ENCODE measurements at places on chromosomes 4 and X. TPM values are rescaled to one million over a fixed set of nuclear protein-coding genes. Genes with fewer than 3 reads are reported as not detected.

The WDR17 gene
- 1.0 TPM for total RNA-seq

The RASSF6 gene
- total RNA-seq: not detected

The SPANXN3 gene
- total RNA-seq: not detected

The CEP135 gene
- total RNA-seq: 16.1 TPM

The CLDN34 gene
- total RNA-seq: not detected

The JAKMIP1 gene
- 12.7 TPM for total RNA-seq

The COX7B2 gene
- total RNA-seq: not detected

The GAGE12E gene
- total RNA-seq: not detected

The ADRA2C gene
- total RNA-seq: not detected

The CYLC1 gene
- not detected for total RNA-seq

The NPY1R gene
- not detected for total RNA-seq

DNA sequence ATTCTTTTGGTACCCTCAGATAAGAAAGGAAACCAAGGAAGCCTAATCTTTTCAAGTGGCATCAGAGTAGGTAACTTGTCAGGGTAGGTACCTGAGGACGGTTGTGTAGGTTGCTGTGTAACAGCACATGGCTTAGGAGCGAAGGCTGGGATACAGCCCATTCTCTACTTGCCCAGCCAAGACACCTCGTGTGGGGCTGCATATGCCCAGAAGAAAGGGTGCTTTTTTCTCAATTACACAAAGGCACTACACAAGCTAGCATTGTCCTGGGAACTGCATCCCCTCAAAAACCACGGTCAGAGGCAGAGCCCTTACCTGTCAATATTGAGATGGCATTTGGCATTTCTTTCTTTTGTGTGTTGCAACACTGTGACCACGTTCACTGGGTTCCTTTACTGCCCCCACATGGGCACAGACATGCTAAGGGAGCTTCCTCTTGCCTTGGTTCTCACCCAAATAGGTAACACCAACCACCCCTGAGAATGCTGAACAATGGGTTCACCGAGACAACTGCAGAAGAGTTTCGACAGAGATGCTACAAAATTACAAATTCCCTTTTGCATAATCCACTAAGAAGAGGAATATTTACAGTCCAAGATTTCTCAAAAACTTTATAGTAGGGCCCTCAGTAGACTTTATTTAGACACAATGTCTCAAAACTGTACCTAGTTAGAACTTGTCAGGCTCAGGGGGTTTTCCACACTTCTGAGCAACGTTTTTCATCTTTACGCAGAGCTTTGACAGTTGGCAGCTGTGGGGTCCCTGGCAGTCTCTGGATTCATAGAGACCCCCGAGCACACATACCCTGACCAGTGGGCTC, 35.8 kb upstream of the TNIP3 start:
- peak; percentile 73 for DNase-seq

- DNase-seq: no peak
These were observed 71.1 kb upstream of the ZCCHC13 start for GRCh38 chrX:74232859-74233258.

DNA sequence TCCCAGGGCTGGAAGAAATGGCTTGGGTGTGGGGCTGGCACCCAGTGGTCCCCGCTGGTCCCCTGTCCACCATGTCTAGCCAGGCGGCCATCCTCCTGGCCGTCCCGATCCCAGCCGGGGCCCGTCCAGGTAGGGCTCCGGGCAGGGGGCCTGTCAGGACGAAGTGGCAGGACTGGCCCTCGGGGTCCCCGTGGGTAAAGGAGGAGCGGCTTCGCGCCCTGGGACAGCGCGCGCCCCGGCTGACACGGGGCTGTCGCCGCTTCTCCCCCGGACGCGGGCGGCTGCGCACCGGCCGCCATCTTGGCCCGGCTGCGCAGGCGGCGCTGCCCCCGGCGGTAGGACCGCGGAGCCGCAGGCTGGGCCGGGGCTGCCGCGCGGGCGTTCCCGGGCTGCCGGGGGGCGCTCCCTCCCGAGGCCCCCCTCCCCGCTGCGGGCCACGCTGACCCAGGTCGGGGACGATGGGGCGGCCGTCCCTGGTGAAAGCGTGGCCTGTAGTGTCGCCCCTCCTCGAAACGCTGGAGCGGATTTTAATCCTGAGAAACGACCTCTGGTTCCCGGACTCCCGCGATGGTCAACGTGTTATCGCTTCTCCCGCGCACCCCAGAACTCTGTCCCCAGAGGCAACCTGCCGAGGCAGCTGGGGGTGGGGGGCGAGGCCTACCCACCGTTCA, 60.4 kb upstream of the BCOR start:
- DNase-seq: peak; percentile 47

DNA sequence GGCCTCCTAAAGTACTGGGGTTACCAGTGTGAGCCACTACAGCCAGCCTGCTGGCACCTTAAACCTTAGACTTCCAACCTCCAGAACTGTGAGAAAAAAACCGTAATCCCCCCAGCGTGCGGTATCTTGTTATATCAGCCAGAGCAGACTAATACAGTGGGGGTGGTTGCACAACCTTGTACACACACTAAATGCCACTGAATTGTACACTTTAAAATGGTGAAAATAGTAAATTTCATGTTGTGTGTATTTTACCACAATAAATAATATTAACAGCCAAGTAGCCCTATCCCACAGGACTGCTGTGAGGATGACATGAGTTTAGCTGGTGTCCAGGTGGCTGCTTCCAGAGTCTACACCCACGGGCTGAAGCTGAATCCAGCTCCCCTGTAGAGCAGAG, 38.8 kb downstream of the ZBTB49 start:
- no peak for DNase-seq

DNA sequence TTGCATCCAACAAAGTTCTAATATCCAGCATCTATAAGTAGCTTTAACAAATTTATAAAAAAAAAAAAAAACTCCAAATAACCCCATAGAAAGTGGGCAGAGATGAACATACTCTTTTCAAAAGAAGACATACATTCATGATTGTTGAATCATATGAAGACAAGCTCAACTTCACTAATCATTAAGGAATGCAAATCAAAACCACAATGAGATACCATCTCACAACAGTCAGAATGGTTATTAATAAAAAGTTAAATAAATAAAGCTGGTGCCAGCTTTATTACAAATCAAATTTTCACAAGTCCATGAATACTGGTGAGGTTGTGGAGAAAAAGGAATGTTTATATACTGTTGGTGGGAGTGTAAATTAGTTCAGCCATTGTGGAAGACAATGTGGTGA, 592.0 kb downstream of the IQCM start:
- no peak for DNase-seq

DNA sequence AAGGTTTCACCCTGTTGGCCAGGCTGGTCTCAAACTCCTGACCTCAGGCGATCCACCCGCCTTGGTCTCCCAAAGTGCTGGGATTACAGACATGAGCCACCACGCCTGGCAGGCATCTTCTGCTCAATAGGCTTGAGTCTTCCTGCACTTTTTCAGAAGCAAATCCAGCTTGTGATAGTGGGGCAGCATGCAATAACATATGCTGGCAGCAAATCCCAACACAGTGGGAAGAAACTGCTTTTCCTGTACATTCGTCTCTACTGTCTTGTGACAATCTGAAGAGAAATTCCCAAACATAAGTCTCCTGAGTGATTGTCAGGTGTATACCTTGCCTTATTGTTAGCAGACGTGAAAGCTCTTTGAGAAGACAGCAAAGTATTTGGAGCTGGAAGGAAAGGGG, 145.7 kb downstream of the PALLD start:
- no peak for DNase-seq

DNA sequence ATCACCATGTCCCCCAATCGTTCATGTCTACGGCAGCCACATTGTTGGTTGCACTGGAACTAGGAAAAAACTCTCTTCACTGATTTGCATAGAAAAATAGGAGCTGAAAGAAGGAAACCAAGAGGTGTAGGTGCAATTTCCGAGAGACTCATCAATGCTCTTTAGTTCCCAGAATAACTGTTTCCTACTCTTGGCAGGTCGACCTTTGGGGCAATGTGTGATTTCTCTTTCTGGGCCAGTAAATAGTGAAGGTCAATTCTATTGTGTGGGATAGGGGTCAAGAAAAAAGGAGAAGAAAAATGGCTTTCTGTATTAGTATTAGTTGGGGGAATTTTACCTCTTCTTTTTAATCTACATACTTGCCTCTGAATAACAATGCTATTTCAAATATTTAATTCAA, 55.9 kb upstream of the PDE5A start:
- DNase-seq: no peak

GRCh38 chrX:57900975-57901374, 9.3 kb downstream of the ZXDA start:
- no peak for DNase-seq

- DNase-seq: no peak
These were observed 113.1 kb downstream of the SHROOM4 start for GRCh38 chrX:50700921-50701320.

- no peak for DNase-seq
These were observed 147.3 kb downstream of the GRIA3 start for GRCh38 chrX:123331349-123331748.

DNA sequence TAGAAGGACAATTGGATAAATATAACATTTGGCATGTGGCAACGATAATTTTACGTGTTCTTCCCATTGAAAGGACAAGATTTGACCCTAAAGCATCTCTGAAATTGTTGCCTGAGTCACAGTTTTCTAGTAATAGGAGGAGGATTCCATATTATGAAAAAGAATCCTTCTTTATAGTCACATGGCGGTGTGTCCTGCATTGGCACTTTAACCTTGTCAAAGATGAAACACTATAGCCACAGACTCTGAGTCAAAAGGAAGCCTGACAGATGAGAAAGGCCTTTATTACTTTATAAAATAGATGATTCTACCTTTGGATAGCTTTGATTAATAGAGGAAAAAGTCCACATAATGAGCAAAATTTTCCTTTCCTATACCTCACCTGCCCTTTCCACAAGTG, 11.5 kb downstream of the LNX1 start:
- DNase-seq: no peak

- no peak for DNase-seq
These were observed 9.9 kb downstream of the APBB2 start for GRCh38 chr4:41204400-41204978.

DNA sequence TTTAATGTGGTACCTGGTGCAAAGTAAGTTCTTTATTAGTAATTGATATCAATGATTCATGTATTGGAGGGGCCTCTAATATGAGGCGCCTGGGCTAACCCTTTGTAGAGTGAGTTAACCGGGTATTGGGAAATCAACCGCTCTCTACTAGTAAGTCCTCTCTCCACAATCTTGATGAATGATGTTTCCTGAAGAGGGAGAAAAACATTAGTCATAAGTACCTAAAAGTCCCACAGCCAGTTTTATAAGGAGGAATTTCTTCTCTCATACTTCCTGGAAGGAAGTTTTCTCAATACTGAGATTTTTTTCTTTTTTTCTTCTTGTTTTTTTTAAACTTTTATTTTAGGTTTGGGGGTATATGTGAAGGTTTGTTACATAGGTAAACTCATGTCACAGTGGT, 62.3 kb downstream of the AGTR2 start:
- DNase-seq: no peak

DNA sequence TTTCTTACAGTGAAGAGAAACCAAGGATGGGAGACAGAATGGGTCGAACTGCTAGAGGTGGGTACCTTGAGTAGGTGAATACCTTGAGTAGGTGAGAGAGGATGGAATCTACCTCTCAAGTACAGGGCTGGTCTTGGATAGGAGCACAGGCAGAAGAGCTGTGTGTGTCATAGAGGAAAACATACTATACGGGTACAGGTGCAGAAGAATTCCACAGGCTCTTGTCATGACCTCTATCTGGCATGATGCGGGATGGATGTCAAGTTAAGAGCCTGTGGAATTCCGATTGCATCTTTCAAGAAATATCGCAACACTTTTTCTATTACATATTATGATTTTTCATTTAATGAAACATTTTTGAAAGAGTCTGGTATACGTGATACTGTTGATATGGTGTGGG, 18.0 kb upstream of the OCIAD1 start:
- no peak for DNase-seq

DNA sequence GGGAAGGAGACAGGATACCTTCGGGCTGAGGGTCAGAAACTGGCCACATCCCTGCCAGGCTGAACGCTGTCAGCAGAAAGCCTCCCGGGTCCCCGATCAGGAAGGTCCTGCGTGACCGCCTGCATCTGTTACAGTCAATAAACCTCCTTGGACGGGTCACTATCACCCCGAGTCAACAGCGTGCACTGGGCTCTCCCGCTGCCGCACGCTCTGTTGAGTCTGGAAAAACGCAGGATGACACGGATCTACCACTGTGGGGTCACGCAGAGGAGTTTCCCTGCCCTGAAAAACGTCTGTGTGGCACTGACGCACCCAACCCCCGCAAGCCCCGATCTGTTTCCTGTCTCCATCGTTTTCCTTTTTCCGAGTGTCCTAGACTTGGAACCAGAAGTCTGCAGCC, 12.1 kb downstream of the PPP2R3B start:
- no peak for DNase-seq

DNA sequence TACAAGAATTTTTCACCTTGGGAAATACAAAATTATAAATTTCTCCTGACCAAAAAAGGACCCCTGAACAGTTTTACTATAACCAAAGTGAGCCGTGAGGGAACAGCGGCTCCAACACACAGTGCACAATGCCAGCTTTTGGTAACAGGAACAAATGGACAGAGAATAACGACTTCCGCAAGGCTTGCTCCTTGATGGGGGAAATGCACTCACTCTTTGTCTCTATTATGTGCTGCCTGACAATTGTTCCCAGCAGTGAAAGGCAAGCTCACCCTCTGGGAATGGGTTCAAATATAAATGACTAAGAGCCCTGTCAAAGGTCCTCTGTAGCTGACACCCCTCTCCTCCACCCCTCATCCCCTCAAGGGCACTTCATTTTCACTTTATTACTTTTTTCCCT, 325.8 kb upstream of the GALNT7 start:
- DNase-seq: no peak

- no peak for DNase-seq
These were observed 44.5 kb upstream of the PGRMC2 start for GRCh38 chr4:128332081-128332480.

DNA sequence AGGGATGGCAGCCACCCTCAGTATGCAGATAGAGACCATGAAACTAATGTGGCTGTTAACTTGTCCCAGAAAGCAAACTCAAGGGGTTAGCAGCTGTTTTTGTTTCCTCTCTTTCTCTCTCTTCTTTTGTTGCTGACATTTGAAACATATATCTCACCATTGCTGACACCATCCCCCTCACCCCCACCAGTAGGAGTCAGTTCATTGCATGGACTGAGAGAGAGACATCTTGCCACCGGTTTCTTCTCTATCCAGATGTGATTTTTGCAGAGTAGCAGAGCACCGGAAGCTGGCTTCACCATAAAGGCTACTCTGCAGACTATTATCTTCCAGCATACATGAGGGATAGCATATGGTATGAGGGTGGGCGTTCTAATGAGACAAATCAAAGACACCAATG, 177.1 kb upstream of the FRG1 start:
- no peak for DNase-seq

DNA sequence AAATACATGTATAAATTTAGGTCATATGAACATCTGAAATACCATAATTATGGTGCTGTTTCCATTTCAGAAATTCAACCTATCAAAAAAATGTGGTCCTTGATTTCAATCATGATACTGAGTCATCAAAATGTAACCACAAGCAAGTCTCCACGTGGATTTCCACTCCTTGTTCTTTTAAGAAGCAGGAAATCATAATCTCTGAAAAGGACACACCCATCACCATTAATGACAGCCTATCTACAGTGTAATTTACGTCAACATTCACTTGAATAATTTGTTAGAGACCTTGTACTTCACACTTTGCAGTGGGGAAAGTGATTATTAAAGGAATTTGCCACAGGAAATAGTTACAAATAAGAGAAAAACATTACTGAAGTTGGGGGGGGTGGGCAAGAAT, 17.7 kb upstream of the SLC7A11 start:
- DNase-seq: no peak
